Stimulated activated CD4-positive, alpha-beta T cell treated with anti-CD3 and anti-CD28 coated beads, Interleukin-1b, Interleukin-23, amount 100 ng/mL, for 1 hour (primary cell): ENCODE measurements at places on chromosomes 11 and 22.
A peak's percentile ranks its signal among the peaks of the same experiment; 100 is the strongest.

- DNase-seq = no peak
These were observed 14.0 kb upstream of the FLRT1 start for GRCh38 chr11:64021757-64022093.

- DNase-seq = no peak
These were observed 40.6 kb upstream of the DEUP1 start for GRCh38 chr11:93289782-93290463.

DNA sequence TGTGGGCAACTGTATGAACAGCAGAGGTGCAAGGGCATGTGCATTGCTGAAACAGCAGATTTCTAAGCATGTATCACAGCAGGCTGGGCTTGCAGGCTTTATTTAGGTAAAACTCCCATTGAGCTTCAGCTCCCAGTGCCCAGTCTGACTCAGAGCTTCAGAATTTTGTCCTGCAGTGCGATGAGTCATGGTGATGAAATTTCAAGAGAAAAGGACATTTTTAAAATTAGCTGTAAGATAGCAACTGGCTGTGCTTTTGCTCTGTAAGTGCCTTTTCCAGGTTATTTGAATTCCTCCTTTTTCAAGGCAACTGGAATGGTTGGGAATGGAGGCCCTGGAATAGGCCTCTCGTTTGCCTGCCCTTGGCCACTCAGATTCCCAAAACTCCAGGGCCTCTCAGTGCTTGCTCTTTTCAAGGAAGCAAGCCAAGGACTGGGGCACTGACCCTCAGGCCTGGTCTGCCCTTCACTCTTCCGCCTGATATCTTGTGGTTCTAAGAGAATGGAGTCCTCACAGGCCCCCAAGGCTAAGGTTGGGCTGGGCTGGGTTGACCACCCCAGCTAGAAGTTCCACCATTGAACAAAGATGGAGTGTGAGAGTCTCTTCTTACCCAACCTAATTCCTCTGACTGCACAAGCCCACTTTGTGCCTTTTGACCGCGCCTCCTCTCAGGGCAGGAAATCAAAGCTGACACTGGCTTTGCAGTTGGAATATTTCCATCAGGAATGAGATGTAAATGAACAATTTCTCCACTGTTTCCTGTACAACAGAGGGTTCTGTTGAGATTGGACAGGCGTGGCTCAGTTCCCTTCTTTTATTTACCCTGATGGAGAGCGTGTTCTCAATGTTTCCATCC lies 59.5 kb upstream of the PRSS23 start:
- DNase-seq = no peak

DNA sequence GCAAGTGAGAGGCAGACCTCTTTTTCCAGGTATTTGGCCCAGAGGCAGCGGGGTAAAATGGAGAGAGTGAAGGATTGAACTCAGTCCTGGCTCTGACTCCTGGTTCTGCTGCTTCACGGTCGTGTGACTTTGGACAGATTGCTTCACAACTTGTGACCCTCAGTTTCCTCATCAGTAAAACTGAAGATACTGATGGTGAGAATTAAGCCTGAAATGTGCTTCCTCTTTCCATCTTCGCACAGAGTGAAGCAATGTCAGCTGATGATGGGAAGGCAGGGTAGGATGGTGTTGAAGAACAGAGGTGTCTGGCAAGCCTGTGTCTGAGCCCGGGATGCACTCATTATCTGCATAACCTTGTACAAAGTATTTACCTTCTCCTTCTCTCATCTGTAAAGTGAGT lies 59.0 kb downstream of the UBASH3B start:
- no peak for DNase-seq

DNA sequence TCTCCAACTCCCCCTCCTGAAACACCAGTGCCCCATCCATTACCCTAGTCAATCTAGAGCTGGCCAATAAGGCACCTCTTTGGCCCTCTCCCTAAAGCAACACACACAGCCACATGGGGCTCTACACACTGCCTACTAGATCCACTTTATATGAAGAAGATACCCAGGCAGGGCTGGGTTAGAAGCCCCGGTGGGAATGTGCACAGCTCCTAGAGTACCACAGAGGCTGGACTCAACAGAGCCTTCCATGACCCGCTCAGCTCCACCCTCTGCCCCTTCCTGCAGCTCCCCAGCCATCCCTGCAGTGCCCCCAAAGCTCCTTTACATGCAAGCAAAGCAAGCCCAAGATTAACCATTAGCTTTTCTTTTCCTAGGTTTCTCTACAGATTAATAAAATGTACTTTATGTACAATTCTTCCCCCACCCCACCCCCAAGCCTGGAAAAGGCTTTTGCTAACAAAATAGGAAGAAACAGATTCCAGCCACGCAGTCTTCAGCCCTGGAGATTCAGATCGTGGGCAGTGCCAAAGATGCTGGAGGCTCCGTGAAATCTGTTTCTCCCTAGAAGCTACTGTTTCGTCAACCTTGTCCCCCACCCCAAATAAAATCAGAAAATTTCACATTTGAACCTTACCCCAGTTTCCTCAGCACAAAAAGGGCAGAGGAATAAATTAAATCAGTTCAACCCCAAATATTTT lies 51.8 kb downstream of the IGSF9B start:
- no peak for DNase-seq

- DNase-seq = no peak
These were observed 10.4 kb downstream of the SMPD1 start for GRCh38 chr11:6400431-6401345.

- no peak for DNase-seq
These were observed 957.9 kb downstream of the BRD1 start for GRCh38 chr22:48869788-48870187.

DNA sequence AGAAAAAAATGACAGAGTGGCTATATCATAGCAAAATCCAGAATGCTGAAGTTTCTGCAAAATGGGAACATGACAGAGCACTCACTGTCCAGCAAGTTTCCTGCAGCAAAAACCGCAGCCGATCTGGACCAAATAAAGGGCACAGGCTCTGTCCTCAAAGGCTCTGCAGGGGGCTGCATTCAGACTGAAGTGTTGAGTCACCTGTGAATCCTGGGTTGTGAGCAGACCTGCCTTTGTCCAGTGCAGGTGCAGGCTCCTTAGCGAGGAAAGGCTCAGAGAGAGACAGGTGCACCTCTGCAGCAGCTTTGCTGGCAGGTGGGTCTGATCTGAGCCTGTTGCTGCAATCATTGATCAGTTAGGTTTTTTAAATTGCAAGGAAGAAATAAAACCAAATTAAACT lies 29.3 kb upstream of the NFAM1 start:
- DNase-seq = no peak

DNA sequence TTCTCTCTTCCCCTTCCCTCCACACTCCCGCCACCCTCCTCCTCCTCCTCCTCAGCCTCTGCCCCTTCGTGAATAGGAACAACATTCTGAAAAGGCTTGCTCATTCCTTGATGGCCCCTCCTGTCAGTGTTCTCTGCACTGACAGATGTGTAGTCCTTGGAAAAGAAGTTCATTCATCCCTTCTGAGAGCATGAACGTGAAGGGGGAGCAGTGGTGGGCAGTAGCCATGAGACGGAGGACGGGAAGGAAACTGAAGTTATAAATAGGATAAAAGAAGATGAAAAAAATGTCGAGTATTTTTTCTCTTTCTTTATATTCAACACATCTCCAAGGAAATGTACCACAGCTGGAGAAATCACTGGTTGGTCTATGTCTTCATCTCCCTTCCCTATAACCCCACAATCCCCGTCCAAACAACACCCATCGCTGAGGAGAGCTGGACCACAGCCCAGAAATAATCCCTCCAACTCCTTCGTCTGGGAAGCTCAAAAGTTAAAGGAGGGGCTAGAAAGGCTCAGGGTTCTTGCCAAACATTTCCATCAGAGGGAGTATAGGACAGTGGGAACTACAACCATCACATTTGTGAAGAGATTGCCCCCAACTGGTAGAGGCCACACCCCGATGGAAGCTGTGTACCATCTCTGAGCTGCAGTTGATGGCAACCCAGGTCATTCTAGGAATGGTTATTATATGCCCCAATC lies 33.5 kb downstream of the ETS1 start:
- DNase-seq = no peak

- DNase-seq = no peak
These were observed 3.7 kb upstream of the APLNR start for GRCh38 chr11:57240757-57241156.

GRCh38 chr11:71204748-71205664 lies 47.4 kb downstream of the SHANK2 start:
- DNase-seq = no peak

DNA sequence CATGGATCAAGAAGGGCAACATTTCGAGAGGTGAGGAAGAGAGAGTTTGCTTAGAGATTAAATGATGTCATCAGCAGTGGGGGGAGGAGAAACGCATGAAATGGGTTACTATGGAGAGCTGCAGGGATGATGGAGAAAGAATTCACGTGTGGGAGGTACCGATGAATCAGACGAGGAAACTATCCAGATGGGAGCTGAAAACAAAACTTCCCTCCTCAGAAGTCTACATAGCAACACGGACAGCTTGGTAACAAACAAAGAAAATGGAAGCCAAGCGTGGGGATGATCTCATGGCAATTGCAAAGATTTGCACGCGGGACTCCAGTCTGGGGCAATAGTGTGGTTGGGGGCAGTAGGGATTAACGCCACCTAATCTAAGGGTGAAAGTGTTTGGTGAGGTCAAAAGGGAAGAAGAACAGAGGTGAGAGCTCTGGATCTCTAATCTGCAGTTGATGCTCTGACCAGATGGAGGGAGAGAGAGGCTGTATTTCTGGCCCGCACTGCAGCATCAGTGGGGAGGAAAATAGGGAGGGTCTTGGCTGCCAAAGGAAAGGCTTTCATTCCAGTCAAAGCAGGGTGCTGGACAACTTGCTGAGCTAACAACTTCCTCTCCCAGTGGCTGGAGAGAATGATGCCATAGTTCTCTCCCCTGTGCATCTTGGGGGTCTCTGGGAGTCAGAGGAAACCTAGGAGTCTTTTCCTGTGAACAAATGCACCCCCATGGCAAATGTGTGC lies 43.4 kb upstream of the CSNK2A3 start:
- no peak for DNase-seq

GRCh38 chr11:29063630-29064361 lies 953.0 kb downstream of the KCNA4 start:
- no peak for DNase-seq

DNA sequence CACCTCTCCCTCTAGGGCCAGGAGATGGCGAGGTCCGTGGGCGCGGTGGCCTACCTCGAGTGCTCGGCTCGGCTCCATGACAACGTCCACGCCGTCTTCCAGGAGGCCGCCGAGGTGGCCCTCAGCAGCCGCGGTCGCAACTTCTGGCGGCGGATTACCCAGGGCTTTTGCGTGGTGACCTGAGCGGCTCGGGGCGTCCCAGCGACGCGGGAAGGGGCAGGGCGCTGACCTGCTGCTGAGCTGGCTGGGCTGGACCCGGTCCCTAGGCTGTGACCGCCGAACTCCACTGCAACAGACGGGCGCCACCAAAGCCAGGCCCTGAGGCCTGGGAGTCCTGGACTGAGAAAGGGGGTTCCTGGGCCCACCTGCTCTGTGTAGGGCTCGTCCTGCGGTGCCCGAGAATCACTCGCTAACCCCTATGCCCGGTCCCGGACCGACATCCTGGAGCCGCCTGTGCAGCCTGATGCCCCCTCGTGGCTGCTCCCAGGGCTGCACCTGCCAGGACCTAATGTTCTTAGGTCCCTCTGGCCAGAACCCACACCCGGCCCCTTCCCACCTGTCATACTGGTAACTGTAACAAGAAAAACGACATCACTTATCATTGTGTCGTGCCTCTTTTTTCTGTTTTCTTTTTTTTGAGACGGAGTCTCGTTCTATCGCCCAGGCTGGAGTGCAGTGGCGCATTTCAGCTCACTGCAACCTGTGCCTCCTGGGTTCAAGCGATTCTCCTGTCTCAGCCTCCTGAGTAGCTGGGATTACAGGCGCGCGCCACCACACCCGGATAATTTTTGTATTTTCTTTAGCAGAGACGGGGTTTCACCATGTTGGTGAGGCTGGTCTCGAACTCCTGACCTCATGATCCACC lies 15.0 kb downstream of the RHOD start:
- DNase-seq = peak; percentile 54

DNA sequence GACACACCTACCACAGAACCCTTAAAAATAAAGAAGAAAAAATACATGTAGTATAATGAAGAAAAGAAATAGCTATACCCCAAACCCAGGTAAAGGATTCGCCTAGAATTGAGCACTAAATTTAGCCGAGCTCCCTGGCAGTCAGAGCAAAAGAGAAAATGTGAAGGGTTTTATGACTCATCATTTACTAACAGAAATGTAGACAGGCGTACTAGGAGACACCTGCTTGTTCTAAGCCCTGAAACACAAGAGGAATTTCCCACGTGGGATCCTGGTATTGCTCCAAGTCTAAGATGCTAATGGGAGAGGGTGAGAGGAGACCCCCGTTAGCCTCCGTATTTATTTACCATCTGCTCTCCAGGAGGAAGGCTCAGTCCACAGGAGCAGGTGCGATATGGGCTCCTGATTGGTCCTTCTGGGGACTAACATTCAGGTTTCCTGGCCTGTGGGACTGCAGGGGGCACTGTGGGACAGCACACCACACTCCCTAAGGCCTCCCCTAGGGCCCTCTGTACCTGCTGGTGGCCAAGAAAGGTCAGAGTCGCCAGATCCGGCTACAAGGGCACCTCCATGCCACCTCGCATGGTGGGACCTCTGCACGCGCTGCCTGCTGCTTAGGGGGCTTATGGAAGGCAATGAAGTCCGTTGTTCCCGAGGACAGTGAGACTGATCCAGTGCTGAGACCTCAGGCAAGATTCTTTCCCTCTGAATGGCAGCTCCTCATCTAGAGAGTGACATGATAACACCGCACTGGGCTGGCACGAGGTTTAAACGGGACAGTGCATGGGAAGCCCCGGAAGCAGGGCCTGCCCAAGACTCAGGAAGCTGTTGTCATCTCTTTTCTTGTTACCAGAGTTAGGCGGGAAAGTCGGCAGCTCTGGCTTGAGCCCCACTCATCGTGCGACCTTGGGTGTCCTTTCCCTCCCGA lies 25.8 kb downstream of the KCNC1 start:
- no peak for DNase-seq

GRCh38 chr11:61806785-61807184 lies 10.0 kb downstream of the FADS1 start:
- no peak for DNase-seq
